Activated gamma-delta T cell treated with Interleukin-2 at 50 U/mL for 16 hours (primary cell): ENCODE measurements at places on chromosomes 2 and 18.

GRCh38 chr18:9617006-9617542, 2.7 kb upstream of the PPP4R1 start:
- DNase-seq, result no peak

- no peak for DNase-seq
These were observed 170.3 kb upstream of the MGAT5 start for GRCh38 chr2:134083548-134083947.

GRCh38 chr18:63236921-63237846, 82.4 kb downstream of the BCL2 start:
- no peak for DNase-seq

DNA sequence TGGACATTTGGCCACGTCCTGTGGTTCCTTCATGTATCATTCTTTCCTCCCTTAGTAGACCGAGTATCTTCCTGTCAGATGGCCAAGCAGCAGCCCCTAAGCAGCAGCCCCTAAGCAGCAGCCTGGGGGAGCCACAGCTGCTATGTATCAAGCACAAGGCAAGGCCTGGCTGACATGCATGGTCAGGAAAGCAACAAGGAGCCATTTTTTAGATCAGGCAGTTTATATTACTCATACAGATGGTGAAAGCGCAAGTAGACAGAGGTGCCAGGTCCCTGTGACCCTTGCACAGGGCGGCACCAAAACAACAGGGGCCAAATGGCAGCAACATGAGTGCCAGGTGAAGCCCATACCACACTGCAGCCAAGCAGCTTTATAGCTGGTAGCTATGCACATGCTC, 22.1 kb downstream of the CHCHD5 start:
- no peak for DNase-seq

GRCh38 chr2:136029149-136029548, 43.7 kb upstream of the DARS1 start:
- DNase-seq, result no peak
